Muscle of arm (tissue), 14 donors: ENCODE measurements at places on chromosomes 6 and 20. TPM values are rescaled to one million over a fixed set of nuclear protein-coding genes. Genes with fewer than 3 reads are reported as not detected.

DNA sequence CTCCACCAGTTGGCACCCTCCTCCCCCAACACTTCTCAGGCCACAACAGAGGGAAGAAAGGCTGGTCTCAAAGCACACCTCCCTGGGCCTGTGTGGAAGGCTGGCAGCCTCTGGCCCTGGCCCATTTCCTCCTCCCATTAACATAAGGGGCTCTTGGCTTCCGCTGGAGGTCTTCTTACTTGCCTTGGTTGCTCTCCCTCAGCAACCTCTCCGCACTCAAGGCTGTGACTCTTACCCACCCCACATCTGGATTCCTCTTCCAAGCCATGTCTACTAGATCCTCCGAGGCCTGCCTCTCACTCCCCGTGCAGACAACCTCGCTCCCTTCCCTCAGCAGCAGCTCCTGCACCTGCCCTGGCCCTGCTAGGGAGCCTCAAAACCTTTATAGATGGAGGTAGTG, 112.2 kb upstream of the PRND start:
- no peak for DNase-seq

DNA sequence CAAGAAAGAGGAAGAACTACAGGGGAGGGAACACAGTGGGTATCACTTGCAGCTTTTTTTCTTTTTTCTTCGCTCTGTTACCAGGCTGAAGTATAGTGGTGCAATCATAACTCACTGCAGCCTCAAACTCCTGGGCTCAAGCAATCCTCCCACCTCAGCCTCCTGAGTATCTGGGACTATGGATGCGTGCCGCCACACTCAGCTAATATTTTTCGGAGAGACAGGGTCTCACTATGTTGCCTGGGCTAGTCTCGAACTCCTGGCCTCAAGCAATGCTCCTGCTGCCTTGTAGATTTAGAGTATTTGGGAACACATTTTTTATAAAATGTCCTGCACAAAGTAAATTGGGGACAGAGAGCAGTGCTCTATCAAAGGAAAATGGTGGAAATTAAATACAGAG, 28.3 kb downstream of the PARD6B start:
- DNase-seq: no peak

- no peak for DNase-seq
Measured at GRCh38 chr6:16496991-16497801, 258.8 kb downstream of the GMPR start.

GRCh38 chr6:4463236-4463635, 313.0 kb upstream of the CDYL start:
- DNase-seq: no peak

DNA sequence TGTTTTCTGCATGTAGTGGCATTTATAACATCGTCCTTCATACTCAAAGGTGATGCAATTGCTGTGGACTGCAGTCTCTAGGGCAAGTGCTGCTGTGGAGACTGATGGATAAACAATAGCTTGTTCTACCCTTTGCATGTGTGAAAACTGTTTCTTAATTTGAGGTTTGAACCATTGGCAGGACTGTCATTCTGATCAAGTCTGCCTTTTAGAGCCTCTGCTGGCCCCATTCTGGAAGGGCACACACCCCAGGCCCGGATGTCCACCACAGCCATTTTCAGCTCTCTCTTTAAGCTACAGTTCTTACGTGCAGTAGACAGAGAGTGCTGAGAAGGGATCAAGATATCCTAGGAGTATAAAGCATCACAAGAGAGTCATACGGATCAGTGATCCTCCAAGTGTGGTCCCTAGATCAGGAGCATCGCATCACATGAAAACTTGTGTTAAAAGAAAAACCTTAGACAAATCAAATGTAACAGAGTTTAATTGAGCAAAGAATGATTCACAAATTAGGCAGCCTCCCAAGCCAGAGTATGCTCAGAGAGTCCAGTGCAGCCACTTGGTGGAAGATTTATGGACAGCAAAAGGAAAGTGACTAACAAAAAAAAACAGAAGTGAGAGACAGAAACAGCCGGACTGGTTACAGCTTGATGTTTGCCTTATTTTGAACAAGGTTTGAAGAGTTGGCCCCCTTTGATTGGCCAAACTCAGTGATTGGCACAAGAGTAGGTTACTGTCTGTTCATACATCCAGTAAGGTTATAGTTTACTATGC, 52.0 kb downstream of the FRK start:
- peak; percentile 61 for DNase-seq

GRCh38 chr6:15596186-15596896, 66.5 kb downstream of the DTNBP1 start:
- DNase-seq: no peak

GRCh38 chr6:145151624-145152023, 583.7 kb downstream of the EPM2A start:
- no peak for DNase-seq

DNA sequence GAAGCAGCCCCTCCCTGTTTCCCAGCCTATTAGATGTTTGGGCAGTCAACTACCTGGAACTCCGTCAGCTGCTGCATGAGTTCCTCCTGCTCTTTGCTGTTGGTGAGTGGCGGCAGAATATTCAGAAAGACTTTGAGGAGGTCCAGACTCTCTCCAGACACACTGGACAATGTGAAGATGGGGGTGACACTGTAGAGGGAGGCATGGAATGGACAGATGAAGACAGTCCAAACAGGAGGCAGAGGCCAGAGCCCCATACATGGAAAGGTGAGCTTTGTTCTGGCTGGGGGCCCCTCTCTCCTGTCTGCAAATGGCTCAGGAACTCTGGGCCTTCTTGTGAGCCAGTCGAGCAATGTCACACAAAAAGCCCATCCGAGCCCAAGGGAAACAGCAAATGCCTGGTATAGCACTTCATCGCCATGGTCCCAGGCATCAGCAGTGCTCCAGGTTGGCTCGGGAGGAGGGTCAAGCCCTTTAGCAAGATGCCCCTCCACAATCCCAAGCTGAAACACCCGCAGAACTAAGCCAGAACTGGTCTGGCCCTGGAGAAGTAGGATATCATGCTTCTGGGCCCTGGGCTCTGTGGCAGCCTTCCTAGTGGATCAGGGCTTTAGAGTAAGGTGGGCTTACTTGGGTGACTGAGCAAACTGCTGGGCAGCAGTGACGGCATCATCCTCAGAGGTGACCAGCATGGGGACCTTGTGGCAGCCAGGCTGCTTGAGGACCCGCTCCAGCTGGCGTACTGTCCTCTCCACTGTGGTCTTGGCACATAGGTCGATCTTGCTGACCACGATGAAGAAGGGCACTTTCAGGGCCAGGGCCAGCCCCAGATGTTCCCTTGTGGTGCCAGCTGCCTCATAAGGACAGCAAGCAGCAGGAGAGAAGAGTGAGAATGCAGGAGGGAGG, 4.9 kb downstream of the GTPBP2 start:
- no peak for DNase-seq

DNA sequence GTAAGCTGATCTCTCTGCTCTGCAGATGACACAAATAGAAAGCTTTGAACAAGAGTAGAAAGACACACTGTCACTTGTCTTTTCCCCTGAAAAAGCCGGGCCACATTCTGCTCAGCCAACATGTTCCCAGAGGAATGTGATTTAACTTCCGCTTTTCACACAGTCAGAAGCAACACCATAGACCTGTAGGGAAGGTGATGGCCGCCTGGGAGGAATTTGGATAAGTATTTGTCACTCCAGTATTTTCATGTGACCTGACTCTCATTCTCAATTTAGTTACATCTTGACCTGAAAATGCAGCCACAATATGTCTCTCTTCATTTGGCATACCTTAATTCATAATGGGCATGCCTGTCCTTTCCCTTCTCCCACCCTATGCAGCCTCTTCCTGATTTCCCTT, 2.0 kb upstream of the GRM1 start:
- no peak for DNase-seq

GRCh38 chr6:40755046-40755681, 168.0 kb upstream of the LRFN2 start:
- DNase-seq: no peak

- no peak for DNase-seq
Measured at GRCh38 chr6:36825994-36826393, 13.2 kb downstream of the CPNE5 start.

DNA sequence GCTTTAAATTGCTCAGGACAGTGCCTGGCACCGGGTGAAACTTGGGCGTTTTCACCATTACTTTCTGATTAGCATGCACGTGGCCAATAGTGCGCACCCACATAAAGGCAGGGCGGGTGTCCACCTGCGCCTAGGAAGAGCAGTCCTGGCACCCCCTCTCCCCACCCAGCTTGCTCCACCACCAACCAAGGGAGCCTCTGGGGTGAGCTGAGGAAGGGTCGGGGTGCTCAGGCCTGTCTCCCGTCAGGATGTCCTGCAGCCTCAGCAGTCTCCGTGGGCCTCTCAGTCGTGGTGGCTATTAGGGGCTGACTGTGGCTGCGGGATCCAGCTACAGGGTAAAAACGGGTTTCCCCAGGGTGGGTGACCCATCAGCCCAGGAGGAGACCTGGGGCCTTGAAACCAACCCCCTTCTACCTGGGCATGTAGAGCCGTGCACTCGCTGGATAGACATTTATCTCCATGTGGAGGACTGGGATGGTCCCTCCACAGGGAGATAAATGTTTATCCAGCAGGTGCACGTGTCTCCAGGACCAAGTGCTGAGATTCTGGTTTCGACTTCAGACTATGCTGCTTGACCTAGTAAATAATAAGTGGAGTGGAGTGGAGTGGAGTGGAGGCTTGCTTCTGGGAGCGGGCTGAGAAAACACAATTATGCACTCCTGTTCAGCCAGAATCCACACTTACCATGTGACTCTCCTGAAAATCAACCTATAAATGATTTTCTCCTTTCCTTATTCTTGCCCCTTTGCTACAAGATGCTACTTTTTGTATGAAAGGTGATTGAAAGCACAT, 91.1 kb downstream of the ZDHHC14 start:
- DNase-seq: no peak

DNA sequence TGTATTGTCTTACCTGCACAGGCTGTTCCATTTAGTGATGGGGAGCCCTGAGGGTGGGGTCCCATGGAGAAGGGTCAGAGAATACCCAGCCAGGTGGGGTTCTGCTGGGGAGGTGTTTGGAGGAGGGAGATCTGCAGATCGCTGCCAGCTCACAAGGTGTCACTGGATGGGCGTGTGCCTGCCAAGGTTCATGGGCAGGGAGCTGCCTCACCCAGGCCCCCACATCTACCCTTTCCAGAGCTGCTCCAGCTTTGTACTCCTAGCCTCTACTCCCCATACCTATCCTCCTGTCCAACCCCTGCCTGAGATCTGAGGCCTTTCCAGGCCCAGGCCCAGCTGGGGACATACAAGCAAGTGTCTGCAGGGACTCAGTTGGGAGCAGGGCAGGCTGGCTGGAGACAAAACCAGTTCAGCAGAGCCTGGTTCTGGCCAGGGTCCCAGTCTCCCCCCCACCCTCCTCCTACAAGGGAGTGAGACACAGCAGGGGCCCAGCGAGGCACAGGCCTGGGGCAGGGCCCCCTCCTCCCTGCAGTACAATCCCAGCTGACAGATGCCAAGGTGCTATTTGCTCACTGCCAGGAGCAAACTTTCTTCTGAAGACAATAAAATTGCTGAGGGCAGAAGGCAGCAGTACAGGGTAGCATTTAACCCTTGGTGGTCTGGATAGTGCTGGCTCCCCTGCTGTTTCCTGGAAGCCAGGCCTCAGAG, 19.7 kb downstream of the SPDEF start:
- DNase-seq: no peak

- DNase-seq: no peak
Measured at GRCh38 chr20:58017231-58017969, 211.1 kb downstream of the ANKRD60 start.

GRCh38 chr20:5660346-5660745, 89.9 kb upstream of the SHLD1 start:
- DNase-seq: no peak

- no peak for DNase-seq
Measured at GRCh38 chr20:2066461-2067122, 35.0 kb upstream of the STK35 start.

DNA sequence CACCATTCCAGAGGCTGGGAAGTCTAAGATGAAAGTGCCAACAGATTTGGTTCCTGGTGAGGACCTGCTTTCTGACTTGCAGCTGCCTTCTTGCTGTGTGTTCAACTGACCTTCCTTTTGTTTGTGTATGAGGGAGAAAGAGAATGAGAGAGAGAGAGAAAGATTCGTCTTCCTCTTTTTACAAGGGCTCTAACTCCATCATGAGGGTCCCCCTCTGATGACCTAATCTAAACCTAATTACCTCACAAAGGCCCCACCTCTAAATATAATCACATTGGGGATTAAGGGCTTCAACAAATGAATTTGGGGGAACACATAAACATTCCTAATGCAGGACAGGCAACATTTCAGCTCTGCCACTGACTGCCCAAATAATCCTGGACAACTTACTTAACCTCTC, 130.7 kb downstream of the PLCB1 start:
- DNase-seq: no peak

DNA sequence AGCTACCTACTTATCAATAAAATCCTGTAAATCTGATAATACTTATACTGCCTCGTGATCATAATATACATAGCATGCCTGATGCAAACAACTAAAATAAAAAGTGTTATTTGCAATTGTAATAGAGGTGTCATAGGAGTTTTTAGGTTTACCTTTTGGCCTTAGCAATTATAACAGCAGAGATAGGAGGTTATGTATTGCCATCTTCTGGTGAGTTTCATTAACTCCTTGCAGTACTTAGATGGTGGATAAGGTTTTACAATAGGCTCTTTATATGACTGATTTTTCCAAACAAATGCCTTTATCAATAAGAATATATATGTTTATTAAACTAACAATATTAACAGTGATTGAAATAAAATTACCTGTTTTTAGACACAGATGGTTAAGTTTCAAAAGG, 27.8 kb upstream of the MYCT1 start:
- DNase-seq: peak; percentile 18

Gene SNAP25
- 2.8 TPM for polyA plus RNA-seq

Gene OPN5
- polyA plus RNA-seq: 0.09 TPM

Gene STK35
- polyA plus RNA-seq: 7.1 TPM

Gene BAG2
- 12.8 TPM for polyA plus RNA-seq

Gene DNAH8
- 5.4 TPM for polyA plus RNA-seq
